GM12878 (cell line): ENCODE measurements at places on chromosomes 11 and 22.

DNA sequence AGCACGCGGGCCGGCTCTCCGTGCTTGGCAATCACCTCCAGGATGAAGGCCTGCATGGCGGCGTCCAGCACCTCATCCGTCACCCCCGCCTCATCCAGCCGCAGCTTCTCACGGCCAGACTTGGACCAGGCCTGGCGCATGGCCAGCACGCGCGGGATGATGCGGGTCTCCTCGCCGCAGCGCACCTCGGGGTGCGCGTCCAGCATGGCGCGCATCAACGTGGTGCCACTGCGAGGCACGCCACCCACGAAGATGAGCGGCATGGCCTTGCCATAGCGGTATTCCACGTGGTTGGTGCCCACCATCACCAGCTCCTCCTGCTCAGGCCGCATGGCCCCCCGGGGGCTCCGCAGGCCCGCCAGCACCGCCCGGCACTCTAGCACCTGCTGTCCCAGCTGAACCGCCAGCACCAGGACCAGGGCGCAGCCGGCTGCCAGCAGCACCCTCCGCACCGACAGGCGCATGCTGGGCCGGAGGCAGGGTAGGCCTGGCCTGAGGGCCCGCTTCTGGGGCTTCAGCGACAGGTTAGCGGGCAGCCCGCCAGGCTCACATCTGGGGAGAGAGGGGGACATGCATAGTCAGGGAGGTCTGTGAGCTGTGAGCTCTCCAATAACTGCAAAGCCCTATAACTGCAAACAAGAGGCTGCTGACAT lies 29.0 kb upstream of the TFIP11 start:
- DNase-seq = no peak

DNA sequence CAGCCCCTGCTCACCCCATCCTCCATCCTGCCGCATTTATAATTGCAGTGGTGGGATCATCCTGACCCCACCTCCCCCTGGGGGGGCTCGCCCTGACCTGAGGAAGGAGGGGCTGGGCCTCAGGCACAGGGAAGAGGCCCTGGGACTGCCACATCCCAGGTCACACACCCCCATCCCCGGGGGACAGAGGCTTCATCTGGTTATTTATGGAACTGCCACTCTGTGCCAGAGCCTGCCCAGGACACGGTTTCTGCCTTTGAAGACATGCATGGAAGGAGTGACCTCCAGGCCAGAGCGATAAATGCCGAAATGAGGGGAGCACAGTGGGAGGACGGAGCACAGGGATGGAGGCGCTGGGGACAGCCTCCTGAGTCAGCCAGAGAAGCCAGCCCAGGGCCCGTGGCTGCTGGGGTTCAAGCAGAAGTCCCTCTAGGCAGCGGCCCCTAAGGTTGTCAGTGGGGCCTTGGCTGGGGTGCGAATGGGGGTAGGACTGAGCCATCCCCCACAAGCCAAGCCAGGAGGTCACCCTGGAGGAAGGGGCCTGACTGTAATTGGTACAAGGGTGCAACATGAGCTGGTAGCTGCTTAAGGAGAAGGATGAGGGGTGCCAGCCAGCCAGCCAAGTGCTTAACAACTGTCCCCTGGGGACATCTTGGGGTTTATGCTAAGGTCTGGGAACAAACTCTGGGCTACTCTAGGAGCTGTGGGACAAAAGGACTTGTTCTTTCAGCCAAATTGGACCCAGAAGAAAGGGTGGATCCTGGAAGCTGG lies 51.4 kb upstream of the SHISAL1 start:
- DNase-seq = no peak

GRCh38 chr11:1305501-1306056 lies 3.9 kb downstream of the TOLLIP start:
- no peak for DNase-seq

DNA sequence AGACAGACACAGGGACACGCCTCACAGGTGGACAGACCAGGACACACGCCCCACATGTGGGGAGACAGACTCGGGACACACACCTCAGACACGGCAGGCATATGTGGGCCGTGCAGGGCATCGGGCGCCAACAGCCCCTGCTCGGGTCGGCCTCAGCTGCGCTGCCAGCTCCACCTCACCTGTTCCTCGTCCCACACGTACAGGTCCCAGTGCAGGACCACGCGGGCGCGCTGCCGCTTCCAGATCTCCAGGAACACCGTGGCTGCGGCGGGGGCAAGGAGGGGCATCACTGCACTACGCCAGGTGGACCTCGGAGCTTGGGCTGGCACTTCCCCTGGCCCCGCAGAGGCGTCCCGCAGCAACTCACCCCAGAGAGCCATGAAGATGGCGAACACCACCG lies 12.4 kb downstream of the ANO9 start:
- no peak for DNase-seq

DNA sequence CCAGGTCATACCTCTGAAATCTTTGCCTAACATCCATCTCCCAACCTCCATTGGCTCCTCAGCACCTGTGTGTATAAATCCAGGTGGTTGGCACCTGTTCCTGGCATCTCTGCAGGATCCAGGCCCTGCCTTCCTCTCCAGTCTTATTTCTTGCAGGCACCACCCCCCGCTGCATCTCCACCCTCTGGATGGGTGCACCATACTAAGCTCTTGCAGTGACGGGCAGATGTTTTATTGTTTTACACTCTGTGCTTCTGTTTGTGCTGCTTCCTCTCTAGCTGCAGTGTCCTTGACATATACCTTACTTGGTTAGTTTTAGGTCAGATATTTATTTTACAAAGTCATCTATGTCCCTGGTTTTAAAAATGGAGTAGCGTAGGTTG lies 102.6 kb downstream of the TBC1D22A start:
- DNase-seq = no peak

GRCh38 chr11:133198438-133198837 lies 333.9 kb downstream of the OPCML start:
- DNase-seq = no peak

GRCh38 chr22:31206896-31207687 lies 5.0 kb upstream of the LIMK2 start:
- no peak for DNase-seq

GRCh38 chr11:63814383-63814736 lies 1.1 kb downstream of the SPINDOC start:
- DNase-seq = no peak

- DNase-seq = no peak
Measured at GRCh38 chr11:15127341-15127740, 12.6 kb downstream of the INSC start.

DNA sequence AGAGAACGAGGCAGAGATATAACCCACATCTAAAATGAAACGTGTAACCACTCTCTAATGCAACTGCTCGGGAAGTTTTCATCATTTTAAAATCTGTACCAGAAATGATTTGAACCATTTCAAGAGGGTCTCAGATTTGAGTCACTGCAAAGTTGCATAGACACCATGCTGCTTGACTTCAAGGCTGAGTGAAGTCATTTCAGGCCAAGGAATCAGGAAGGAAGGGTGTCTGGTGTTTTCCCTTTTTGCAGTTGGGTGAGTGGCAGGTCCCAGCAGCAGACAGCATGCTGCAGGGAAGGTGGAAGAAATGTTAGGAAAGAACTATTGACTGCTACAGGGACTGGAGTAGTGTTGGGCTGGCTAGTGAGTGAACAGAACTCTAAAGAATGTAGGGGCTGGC lies 16.5 kb downstream of the TANGO2 start:
- no peak for DNase-seq

DNA sequence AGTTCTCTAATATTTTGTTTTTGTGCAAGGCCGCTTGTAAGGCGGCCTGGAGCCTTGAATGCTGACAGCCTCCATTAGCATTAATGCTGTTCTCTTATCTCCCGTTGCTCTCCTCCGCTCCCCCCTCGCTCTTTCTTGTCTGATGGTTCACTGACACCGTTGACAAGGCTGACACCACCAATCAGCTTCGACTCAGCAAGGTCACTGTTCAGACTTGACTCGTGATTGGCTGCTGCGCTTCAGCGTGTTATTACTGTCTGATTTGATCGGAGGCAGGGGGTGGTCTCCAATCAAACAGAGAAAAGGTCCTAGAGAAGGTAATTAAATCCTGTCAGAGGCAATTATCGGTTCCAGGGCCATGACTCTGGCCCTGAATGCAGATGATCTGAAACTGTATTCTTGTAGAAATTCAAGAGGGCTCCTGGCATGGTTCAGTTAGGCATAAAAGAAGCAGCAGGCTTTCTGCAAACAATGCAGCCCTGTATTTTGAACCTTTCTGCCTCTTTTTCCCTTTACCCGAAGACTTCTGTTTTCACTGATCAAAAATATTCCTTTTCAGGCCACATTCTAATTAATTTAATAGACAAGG lies 49.3 kb upstream of the MPPED2 start:
- DNase-seq = no peak

DNA sequence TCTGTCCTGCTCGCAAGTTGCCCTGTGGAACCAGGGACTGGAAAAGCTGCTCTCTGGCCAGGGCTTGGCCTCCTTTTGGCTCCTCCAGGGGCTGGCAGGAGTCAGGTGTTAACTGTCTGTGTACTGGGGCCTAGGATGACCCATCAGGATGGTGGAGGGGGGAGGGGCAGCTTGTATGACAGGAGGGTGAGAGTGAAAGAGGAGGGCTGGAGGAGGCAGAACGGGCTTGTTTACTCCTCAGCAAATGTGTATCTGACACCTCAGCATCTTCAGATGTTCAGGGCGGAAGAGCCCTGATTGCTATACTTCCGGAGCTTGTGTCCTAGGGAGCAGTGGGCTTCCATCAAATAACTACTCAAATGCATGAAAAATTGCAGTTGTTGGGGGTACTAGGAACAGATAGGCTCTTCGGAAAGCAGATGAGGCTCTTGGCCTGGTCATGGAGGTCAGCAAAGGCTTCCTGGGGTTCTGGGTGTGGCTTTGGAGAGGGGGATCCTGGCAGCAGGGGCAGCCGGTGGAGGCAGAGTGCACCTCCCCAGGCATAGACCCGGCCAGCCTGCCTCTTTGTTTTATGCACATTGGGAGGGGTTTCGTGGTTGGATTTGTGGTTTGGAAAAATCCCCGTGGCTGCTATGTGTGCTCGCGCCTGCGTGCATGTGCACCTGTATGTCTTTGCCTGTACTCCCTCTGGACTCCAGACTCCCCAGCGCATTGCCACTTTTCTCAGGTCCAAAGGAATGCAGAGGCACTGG lies 31.2 kb downstream of the CD82 start:
- DNase-seq = peak; percentile 84

DNA sequence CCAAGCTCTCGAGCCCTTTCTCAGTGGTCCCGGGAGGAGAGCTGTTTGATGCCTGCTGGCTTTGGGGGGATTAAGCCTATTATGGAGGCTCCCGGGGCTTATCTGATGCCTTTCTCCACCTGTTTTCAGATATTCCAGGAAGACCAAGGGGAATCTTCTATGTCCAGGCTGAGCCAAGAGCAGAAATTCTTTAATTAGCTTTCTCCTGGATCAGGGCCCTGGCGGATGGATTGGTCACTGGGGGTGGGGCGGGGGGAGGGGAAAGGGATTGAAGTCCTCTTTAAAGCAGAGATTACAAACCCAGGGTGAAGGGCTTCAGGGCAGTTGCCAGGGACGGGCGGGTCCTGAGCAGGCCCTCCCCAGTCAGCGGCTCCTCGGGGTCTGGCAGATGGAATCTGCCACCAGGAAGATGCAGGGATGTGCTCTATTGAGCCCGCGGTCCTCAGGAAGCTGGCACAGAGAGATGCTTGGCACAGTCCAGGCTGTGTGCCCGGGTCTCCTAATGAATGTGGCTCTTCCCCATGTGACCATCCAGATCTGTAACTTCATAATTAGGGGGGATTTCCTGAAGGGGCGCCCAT lies 33.6 kb downstream of the MACROD1 start:
- DNase-seq = no peak

DNA sequence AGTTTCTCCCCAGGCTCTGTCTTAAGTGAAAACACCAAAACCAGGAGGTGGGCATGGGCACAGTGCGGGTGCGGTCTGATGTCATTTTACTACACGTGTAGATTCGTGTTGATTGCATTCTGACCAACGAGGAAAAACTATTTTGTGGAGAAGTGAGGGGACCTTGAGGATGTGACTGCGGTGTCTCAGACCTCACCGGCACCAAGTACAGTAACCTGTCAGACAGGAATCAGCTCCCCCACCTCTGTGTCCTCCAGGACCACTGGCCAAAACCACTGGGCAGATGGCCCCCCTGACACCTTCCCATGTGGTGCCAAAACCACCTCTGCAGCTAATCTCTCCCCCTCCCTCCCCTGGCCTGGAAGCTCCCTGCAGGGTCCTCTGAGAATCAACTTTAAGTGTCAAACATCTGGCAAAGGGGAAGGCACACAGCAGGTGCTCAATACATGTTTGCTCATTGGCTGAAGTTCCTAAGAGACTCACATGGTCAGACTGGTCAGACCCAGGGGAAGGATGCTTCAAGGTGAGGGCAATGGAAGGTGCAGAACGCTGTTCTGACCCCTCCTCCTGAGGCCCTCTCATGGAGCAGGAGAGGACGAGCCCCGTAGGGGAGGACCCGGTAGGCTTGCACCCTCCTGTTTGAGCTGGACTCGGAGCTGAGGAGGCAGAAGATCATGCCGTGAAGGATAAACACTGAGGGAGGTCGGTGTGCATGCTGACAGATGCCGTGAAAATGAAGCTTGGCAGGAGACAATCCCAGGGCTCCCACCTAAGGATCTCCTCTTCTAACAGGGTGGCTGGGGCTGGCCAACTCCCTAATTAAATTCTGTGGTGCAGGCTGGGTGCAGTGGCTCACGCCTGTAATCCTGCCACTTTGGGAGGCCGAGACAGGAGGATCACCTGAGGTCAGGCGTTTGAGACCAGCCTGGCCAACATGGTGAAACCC lies 129.9 kb downstream of the MPPED1 start:
- DNase-seq = no peak

- DNase-seq = no peak
Measured at GRCh38 chr11:34204396-34205279, 99.2 kb downstream of the NAT10 start.

- no peak for DNase-seq
Measured at GRCh38 chr11:47616726-47617416, 22.7 kb upstream of the C1QTNF4 start.

GRCh38 chr11:34773211-34773610 lies 143.0 kb downstream of the APIP start:
- no peak for DNase-seq
